ENCODE measurements at places on chromosomes 1 and 21.

DNA sequence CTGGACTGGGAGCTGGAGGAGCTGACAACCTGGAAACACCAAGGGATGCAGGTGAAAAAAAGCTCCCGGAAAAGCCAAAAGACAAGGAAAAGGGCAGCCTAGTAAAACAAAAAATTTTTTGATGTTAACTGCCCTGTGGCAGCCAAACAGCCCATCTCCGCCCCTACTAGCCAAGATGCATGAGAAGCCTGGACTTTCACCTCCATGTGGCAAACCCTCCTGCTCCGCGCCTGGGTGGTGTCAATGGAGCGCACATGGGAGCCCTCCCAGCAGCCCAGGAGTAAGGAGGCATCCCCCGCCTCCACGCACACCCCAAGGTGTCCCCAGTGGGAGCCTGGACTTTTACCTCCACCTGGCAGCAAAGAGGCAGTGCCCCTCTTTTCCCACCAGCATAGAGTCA is 30.5 kb downstream of the LEMD1 start:
- DNase-seq = no peak

- no peak for DNase-seq
Observed at GRCh38 chr1:167490765-167491164, 27.6 kb downstream of the CD247 start.

GRCh38 chr21:46491553-46491952 is 32.9 kb downstream of the DIP2A start:
- no peak for DNase-seq

GRCh38 chr1:112496290-112496689 is 12.5 kb upstream of the WNT2B start:
- DNase-seq = peak; percentile 52

DNA sequence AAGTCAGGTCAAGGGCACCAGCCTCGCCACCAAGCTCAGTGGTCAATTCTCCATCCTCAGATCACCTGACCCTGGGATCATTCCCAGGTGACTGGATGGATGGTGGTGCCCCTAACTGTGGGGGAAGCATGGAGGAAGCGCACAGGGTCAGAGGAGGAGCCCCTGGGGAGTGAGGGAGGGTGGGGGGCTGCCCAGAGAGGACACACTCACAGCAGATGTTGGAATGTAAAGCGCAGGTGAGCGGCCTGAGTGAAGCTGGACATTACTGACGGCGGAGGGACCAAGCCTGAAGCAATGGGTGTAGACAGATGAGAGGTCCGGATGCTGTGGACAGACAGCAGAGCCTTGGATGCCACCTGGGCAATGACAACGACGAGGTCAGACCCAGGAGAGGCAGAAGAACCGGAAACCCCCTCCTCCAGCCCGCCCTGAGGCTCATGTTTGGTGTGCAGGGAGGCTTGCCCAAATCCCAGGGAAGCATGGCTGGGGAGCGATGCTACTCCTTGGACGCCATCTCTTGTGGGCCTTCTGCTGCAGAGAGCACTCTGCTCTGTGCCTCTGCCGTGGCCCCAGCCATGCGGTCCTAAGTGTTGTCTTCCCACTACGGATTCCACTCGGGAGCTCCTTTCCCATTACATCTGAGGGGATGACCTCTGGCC is 5.7 kb upstream of the CPLANE2 start:
- no peak for DNase-seq

DNA sequence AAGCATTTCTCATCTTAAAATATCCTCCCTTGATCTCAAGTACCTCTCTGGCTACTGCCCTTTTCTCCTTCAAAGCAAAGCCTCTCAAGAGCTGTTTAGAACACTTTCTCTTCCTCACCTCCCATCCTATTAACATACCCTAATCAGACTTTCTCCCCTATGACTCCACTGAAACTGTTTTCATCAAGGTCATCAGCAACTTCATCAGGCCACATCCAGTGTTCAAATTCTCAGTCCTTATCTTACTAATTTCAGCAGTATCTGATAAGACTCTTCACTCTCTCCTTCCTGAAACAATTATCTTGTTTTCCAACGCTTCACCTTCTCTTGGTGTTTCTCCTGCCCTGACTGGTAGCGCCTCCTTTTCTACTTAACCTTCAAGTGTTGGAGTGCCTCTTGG is 1.5 kb upstream of the RAP1A start:
- DNase-seq = no peak

DNA sequence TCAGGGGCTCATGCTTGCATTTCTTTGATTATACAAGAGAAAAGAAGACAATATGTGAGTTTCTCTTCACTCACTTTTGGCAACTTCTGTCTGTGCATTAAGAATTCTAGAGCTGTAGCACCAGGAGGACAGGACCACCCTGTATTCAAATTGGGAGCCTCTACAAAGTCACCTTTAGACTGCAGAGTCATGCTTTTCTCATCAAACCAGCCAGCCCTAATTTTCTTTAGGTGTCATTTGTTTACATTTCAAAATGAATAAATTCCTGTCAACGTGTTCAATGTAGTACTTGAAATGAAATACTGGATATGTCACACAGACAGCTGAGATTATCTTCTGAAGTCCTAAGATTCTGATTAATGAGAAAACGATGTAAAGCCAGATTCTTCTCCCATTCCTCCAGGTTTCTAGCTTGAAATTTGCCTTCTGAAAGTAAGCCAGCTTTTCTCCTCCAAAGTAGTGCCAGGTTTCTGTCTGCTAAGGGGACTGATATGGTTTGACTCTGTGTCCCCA is 177.2 kb downstream of the GRIK1 start:
- no peak for DNase-seq

GRCh38 chr1:55443175-55443915 is 228.2 kb upstream of the USP24 start:
- DNase-seq = peak; percentile 99

DNA sequence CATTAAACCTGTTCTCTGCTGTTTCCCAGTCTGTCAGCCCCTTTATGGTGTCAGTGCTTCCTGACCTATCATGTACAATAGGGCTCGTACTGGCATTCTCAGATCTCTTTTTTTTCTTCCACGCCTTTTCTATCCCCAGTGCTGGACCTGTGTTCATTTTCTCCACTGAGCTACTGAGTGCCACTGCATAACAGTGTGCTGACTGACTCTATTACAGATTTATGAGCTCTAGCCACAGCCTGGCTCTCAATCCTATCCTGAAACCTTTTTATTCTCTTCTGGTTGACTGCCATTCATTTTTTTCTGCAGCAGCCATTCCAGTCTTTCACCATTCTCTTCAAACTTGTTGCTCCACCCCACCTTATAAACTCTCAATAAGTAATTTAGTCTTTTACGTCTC is 59.6 kb upstream of the MACF1 start:
- DNase-seq = no peak

DNA sequence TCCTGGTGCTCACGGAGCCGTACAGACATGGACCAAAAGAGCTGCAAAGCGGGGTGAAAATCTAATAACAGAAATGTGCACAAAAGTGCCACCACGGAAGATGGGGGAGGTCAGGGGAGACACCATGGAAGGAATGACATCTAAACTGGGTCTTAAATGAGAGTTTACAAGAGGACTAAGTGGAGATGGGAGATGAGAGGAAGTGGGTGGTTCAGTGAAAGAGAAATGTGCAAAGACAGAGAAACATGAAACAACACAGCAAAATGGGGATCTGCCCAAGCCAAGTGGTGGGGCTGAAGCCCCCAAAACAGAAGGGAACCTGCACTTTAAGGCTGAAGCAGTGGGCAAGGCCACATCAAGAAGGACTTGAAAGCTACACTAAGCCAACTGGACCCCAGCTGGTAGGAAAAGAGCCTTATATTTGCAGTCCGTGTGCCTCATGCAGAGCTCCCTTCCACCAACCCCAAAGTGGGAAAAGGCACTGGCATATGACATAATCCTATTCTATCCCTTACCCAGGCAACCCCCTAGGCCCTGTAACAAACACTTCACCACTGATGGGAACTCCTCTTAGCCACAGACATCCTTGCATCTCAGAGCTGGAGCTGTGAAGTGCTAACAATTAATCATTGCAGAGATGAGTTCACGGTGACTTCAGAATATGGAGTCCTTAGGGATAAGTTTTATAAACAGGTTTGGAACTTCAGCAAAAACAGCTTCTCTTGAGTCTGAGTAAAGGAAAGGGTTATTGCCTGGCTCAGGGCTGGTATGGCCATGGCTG is 198.6 kb upstream of the EDN2 start:
- peak; percentile 58 for DNase-seq

GRCh38 chr1:228021355-228022030 is 14.7 kb downstream of the WNT3A start:
- no peak for DNase-seq

DNA sequence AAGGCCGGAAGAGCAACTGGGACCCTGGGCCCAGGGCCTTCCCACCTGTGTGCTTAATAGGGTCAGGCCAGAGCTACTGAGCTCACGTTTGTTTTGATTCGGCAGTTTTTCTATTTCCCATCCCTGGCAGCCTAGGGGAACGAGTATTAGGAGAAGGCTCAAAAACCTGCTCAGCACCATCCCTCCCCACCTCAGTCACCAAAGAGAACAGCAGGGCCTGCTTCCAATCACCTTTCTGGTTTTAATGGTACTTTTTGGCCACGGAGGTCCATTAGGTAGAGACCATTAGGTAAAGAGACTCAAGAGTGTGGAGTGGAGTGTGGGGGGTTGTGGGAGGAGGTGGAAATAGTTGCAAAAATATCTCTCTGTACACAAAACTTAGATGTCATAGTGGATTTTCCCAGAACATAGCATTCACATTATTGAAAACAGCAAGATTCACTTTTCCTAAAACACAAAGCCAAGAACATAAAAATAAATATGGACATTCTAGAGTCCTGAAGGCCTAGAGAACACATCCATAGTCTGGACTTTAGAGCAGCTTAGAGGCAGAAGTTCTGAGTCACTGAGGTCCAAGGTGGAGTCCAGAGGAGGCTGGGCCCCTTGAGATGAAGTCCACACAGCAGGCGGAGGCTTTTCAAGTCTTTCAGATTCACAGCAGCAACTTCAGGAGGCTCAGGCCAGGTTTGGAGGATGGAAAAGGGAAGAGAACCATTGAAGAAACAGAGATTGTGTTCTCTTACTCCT is 19.5 kb downstream of the NUAK2 start:
- peak; percentile 68 for DNase-seq

- peak; percentile 95 for DNase-seq
Observed at GRCh38 chr1:168469690-168470089, 74.1 kb downstream of the XCL2 start.
